Activated CD4-positive, alpha-beta T cell treated with anti-CD3 and anti-CD28 coated beads for 4 hours (primary cell): ENCODE measurements at places on chromosomes 11 and 22.
A peak's percentile ranks its signal among the peaks of the same experiment; 100 is the strongest.

GRCh38 chr11:19196432-19196831, 5.4 kb downstream of the CSRP3 start:
- DNase-seq: no peak

DNA sequence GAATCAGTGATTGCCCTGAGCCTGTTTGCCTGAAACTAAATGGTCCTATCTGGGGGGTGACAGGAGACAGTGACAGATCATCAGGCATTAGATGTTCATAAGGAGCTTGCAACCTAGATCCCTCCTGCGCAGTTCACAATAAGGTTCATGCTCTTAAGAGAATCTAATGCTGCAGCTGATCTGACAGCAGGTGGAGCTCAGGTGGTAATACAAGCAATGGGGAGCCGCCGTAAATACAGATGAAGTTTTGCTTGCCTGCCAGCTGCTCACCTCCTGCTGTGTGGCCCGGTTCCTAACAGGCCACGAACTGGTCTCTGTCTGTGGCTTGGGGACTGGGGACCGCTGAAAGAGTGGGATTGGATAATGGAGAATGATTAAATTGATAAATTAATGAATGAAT, 14.0 kb downstream of the NOX4 start:
- no peak for DNase-seq

DNA sequence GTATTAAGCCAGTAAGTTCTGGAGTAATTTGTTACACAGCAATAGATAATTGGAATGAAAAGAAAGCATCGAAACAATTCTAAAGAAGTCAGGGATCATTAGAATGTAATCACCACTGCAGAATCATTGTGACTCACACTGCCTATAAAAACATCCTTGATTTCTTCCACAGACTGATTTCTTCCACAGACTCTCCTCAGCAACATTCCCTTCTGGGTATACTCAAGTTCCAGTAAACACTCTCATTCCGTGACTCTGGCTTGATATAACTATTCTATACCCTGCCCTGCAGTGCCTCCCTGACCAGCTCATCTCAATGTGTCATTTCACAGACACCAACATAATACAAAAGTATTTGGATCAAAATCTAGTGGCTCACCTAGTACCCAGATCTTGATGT, 120.5 kb downstream of the BBOX1 start:
- DNase-seq: no peak

GRCh38 chr22:39556970-39557841, 13.3 kb upstream of the CACNA1I start:
- DNase-seq: peak; percentile 51

DNA sequence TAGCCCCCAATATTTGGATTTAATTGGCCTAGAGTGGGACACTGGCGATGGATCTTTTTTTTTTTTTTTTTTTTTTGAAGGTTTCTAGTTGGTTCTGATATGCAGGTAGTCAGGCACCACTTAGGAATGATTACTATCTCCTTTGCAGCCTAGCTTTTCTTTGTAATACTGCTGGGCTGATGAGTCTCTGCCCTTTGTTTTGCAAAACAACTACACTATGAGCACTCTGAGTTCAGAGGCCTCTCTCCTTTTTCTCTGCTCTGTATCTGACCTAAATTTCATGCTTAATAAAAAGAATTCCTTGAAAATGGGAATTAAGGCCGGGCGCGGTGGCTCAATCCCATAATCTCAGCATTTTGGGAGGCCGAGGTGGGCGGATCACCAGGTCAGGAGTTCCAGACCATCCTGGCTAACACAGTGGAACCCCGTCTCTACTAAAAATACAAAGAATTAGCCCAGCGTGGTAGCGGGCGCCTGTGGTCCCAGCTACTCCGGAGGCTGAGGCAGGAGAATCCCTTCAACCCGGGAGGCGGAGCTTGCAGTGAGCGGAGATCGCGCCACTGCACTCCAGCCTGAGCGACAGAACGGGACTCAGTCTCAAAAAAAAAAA, 1312.3 kb downstream of the FAM181B start:
- DNase-seq: no peak

- no peak for DNase-seq
These were observed 73.3 kb upstream of the B3GAT1 start for GRCh38 chr11:134485316-134485715.

- DNase-seq: no peak
These were observed 5.9 kb upstream of the GLB1L3 start for GRCh38 chr11:134270250-134270714.

DNA sequence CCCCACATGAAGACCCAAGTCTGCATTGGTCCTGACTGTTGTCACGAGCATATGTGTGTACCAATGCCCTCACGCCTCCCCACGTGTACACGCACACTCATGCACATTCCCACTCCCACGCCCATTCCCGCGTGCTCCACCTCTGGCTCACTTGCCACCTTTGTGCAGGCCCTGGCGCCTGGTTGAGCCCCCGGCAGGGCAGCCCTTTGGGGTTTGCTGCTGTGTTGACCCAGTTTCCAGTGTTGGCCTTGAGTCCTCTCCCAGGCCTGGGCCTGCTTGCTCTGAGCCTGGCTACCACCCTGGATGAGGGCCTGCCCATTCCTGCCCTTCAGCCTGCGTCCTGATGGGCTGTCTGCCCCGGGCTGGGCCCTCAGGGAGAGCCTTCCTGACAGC, 18.2 kb downstream of the PVALB start:
- DNase-seq: no peak

DNA sequence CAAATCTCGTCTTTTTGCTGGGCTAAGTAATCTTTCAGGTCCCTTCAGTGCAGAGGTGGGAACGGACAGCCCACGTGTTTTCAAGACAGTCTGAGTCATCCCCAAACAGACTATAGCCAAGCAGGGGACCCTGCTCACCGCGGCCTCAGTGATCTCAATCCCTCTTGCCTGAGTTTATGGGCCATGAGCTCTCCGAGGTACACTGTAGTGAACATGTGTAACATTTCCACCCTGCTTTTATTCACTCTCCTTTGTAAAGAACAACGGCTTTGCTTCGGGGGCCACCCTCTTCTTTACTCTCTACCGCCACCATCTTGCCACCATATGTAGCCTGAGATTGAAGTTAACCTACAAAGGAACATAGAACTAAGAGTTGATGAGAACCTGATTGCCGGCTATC, 11.5 kb upstream of the KCTD14 start:
- no peak for DNase-seq

DNA sequence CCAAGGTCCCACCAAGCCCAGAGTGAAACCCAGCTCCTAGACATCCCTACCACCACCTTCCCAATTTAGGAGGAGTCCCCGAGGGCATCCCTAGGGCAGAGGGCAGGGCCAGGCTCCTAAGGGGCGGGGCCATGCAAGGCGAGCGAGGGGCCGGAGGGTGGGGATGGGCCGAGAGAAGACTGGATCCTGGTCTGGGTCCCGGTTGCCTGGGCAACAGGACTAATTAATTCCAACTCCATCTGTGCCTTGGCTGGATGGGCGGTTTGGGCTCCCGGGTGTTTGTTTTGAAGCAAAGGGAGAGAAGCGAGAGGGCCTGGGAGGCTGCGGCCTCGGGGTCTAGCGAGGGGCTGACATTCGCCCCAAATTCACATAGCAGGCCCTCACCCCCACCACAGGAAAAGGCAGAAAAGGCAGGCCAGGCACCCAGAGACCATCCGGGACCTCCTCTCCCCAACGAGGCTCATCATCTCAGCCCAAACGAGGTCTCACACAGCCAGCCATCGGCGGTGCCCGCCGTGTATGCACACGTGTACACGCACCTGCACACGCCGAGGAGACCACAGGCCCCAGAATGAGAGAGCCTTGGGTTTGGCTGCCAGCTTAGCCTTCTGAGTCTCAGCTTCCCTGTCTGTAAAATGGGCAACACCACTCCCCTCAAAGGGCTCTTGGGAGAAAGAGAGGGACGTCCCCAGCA, 23.9 kb downstream of the ELFN2 start:
- DNase-seq: no peak

DNA sequence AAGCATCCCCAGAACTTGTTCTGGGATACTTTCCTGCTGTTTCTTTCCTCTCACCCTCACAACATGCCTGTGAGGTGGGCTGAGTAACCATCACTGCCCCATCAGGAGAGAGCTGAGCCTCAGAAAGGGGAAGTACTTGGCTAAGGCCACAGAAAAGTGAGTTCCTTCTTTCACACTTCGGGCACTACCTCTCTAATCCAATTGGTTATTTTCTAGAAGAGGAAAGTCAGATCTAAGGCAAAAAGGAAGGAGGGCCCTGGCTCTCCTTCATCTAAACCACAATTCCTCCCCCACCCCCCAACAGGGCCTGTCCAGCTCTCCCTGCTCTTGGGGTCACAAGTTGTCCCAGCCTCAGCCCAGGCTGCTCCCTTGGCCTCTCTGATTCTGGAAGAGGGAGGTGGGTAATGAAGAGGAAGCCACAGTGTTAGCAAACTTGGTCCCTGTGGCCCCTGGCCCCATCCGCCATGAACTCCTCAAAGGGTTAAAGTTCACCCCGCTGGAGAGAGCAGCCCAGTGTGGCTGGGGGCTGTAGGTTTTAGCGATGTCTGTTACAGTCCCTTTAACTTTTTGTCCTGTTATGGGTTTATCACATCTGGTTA, 34.0 kb downstream of the SLC22A12 start:
- DNase-seq: no peak

GRCh38 chr11:69374946-69375310, 81.0 kb downstream of the MYEOV start:
- DNase-seq: no peak

DNA sequence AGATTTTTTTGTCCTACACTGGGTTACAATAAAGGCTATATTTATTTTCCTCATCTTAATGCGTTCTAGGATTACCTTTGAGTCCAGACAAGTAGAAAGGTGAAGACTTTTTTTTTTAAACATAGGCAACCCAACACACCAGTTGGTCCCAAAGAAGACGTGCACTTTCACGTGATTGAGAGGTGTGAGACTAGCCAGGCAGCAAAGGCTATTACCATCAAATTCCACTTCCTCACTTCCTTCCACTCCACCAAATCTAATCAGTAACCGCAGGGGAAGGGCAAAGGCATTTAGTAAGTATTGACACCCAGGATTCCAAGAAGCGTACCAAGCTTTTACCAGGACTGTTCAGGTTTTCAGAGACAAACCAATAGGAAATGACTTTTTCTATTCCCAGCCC, 109.3 kb downstream of the APIP start:
- no peak for DNase-seq

GRCh38 chr11:118690553-118691304, 11.3 kb upstream of the TREH start:
- no peak for DNase-seq

DNA sequence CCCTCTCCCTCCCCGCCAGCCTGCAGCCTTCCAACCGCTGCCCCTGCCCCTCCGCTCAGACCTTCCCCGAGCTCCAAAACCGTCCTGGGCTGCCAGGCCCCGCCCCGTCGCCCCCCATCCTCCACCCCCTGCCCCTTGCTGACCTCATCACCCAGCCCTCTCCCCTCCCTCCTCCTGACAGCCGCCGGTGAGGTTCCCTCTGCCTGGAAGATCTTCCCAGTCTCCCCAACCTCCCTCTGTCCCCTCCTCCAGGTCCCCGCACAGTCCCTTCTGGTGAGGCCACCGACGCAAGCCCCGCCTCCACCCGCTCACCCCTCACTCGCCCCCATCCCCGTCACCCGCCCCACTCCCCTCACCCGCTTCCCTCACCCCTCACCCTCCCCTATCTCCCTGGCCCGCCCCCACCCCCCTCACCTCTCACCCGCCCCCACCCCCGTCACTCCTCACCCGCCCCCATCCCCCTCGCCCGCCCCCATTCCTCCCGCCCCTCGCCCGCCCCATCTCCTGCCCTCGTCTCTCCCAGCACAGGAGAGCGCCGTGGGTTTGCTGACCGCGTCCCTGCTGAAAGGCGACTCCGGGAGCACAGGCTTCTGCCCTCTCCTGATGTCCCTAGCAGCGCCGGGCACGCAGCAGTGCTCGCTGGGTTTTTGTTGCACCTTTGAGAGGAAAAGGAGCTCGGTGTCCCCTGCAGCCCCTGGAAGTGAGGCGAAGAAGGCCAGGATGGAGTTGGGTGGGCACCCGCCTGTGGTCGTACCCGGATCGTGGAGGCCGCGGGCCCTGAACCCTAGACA, 16.4 kb upstream of the UPK3A start:
- DNase-seq: peak; percentile 36

DNA sequence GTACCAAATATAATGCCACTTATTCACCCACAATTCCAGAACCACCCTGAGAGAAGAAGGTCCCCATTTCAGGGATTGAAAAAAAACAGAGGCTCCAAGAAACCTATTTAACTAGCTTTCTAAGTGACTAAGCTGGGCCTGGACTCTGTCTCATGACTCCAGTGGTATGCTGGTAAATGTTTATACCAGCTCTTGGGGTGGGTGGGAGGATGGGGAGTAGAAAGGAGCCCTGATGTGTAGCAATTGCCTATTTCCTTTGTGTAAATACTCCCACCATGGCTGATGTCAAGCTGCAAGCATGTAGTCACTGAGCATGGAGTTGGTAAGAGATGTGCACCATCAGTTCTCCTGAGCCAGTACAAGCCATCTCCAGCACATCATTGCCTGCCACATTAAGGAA, 2.8 kb downstream of the PRG3 start:
- no peak for DNase-seq

DNA sequence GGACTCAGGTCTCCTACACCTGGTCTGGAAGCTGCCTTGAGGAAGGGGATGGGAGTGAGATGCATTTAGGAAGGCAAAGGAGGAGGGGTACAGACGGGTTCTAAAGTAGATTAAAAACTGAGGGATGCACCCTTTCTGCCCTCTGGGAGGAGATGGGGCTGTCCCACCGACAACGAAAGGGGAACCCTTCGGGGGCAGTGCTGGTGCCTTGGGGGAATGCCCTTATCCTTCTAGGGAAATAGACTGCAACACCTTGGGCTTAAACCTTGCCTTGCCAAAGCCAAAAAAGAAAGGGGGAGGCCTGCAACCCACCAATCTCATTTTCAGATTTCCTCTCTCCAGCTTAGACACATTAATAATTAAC, 89.8 kb downstream of the PLEKHA7 start:
- no peak for DNase-seq

- no peak for DNase-seq
These were observed 45.5 kb downstream of the MUC6 start for GRCh38 chr11:991034-991433.

- DNase-seq: no peak
These were observed 116.8 kb downstream of the TRIM44 start for GRCh38 chr11:35779409-35779808.

GRCh38 chr11:1199751-1200610, 22.9 kb upstream of the MUC5B start:
- no peak for DNase-seq

DNA sequence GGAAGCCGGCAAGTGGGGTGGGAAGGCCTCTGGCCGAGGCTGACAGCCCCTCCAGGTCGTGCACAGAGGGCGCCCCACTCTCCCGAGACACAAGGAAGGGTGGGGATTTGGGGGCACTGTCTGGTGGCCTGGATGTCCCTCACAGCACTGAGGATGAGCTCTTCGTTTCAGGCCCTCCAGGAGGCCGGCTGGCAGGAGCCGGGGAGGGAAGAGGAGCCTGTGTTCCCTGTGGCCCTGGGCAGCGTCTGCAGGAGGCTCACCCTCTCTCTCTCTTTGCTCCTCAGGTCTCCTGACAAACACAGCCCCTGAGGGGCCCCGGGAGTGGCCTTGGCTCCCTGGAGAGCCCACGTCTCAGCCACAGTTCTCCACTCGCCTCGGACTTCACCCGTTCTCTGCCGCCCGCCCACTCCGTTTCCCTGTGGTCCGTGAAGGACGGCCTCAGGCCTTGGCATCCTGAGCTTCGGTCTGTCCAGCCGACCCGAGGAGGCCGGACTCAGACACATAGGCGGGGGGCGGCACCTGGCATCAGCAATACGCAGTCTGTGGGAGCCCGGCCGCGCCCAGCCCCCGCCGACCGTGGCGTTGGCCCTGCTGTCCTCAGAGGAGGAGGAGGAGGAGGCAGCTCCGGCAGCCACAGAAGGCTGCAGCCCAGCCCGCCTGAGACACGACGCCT, 1078.0 kb downstream of the BRD1 start:
- no peak for DNase-seq

- no peak for DNase-seq
These were observed 10.3 kb upstream of the BIK start for GRCh38 chr22:43100225-43100624.
